ENCODE measurements at places on chromosomes 7 and 10. TPM values are rescaled to one million over a fixed set of nuclear protein-coding genes. Genes with fewer than 3 reads are reported as not detected.

Gene FGL2
- total RNA-seq, result 0.30 TPM

Gene ARHGEF35
- total RNA-seq, result 0.59 TPM

Gene APBB1IP
- total RNA-seq, result not detected

Gene PRLHR
- total RNA-seq, result not detected
